ENCODE measurements at places on chromosomes 4 and X.

GRCh38 chr4:92163348-92163747 is 140.4 kb upstream of the GRID2 start:
- DNase-seq = no peak

DNA sequence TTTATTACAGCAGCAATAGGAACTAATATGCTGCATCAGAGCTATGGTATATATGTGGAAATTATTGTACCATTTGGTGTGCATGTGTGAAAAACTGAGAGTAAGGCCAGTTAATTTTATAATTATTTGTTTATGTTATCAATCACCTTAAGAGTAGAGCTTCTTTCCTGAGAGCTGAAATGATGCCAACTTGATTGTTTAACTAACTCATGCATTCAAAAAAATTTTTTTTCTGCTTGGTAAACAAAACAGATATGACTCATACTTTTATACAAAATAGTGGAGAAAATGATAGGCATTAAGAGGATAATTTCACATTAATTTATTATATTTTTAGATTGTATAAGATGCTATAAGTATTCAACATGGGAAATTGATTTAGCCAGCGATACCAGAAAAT is 622.7 kb downstream of the RAPGEF2 start:
- DNase-seq = no peak

- DNase-seq = no peak
Observed at GRCh38 chrX:47802589-47802988, 34.1 kb upstream of the ZNF81 start.

DNA sequence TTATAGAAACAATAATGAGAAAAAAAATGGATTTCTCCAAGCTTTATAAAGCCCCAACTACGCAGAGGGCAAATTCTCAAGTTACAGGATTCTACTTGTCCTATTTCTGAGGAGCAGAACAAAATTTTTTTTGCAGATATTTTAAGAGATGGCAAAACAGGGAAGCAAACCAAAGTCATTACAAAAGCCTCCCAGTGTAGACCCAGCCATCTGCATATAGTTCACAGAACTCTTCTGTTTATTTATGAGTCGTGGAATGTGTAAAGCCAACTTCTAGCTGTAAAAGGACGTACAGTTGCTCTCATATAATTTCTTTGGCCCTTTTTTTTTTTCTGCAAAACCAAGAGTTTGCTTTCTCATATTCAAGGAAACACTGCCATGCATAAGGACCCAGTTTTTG is 120.4 kb downstream of the PCDH7 start:
- no peak for DNase-seq

DNA sequence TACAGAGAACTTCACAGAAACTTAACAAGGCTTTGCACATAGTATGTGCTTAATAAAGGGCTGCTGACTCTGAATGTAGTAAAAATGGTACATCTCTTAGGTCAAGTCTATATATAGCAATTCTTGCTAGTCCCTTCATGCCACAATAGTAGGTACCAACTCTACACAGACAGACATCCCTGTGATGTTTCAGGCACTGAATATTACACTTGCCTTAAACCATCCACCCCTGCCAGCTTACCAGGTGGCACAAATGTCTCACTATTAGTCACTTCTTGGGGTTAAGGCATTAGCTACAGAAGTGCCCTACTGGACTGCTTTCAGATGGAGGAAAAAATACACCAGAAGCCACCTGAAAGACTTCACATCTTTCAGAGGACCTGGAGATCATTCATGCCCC is 86.3 kb upstream of the CITED1 start:
- DNase-seq = no peak

GRCh38 chr4:147064856-147065255 is 119.2 kb upstream of the TTC29 start:
- DNase-seq = no peak

- DNase-seq = no peak
Observed at GRCh38 chr4:23348789-23349498, 540.9 kb downstream of the PPARGC1A start.

DNA sequence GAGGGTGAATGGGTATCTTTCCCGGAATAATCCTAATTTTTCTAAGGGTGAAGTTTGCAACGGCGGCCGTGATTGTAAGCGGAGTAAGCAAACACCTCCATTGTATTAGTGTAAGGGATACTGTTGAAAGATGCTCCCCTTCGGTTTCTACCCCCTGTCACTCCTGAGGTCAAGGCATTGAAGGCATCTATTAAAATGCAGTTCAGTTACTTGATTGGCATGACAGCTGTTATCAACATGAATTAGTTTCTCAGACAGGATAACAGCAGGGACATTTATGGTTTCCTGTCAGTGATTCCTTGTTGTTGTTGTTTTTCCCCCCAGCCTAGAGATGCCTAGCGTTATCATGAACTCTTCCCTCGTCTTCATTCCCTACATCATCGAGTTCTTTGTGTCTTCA is 552 bp downstream of the SLC25A14 start:
- no peak for DNase-seq

DNA sequence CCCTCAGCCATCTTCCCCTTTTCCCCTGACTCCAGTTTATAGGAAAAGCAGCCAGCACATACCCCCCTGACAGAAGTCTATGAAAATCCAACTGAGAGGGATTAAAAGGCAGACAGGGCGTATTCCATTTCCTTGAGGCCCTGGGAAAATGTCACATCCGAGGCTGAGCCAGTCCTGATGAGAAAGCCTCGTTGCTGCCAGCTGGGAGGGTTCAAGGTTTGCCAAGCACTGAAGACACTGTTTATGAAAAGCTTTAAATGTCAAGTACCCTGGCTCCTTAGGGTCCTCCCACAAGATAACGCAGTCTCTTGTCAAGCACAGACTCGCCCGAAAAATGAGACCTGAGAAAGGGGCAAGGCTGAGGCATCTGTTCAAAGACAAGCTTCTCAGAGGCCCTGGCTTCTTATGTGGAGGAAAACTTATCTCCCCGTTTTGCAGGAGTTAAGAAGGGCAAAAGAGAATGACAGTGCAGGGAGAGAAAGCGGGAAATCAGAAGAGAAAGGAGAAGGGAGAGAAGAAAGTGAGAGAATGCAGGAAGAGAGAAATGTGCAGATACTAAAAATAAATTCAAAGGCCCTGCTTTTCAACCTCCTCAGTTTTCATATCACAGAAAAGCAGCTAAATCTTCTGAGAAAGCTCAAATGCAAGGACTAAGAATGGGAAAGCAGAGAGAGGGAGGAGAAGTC is 44.7 kb downstream of the SCD5 start:
- no peak for DNase-seq

GRCh38 chr4:84498203-84498934 is 723 bp downstream of the NKX6-1 start:
- DNase-seq = no peak
